ENCODE measurements at places on chromosomes 3 and 15.

DNA sequence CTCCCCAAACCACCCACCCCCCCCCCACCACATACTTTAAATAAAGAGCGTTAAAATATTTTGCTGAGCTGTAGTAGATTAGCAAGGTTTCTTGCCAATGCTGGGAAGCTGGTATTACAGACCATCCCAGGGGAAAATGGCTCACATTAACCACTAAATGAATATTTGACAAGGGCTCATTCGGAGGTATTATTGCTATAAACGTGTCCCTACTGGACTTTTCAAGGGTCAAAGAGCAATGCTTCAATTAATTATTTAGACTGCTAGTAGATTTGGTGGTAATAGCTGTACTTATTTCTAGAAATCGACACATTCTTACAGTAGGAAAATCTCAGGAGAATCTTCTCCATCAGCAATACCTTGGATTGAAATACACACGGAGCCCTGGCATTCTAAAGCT lies 5.2 kb downstream of the SOX2 start:
- no peak for DNase-seq

GRCh38 chr15:73941871-73942635 lies 15.8 kb downstream of the LOXL1 start:
- no peak for DNase-seq

DNA sequence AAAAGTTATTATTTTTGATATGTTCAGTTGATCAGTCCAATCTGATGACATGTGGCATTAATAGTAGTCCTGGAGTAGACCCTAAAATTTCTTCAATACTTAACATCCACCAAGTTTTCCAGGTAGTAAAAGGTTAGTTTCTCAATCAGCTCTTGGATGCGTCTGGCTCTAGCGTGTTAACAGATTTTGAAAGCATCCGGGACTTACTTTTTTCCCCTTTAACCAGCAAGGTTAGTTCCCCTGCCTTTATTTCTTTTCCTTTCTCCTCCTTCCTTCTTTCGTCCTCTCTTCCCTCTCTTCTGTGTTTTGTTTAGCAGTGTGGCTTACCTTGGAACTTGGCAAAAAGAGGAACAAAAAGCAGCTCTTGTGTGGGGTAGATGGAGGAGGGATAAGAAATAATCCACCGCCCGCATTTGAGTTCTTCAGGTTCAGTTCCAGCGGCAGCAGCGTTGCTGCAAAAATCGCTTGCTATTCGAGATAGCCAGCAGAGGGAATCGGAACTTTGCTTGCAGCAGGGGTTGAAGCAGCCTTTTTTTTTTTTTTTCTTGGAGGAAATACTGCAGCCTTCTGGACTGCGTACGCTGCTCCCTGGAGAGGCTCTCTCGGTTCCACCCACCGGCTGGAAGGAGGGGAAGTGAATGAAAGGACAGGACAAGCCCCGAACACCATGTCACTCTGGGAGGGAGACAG lies at the start of gene RBMS3:
RBMS3 (plus strand) TSS at position 668 of the 690 bp plus-strand sequence.
- peak; percentile 69 for DNase-seq

GRCh38 chr15:78194568-78194925 lies 39.8 kb downstream of the ACSBG1 start:
- no peak for DNase-seq

DNA sequence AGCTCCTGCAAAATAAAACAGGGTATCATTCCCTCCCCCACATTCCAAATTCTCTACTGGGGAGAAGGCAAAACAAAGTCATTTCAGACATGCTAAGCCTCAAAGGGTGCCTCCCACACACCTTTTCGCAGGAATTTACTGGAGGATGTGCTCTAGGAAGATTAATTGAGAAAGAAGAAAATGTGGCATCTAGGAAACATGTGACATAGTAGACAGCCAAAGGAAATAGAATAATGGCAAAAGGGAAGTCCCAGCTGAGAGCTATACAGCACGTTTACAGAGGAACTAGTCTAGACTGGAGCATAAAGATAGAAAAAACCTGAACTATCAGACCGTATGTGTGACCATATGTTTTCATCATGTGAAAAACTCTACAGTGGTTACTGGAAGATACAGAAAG lies 58.8 kb upstream of the MELTF start:
- DNase-seq = no peak

DNA sequence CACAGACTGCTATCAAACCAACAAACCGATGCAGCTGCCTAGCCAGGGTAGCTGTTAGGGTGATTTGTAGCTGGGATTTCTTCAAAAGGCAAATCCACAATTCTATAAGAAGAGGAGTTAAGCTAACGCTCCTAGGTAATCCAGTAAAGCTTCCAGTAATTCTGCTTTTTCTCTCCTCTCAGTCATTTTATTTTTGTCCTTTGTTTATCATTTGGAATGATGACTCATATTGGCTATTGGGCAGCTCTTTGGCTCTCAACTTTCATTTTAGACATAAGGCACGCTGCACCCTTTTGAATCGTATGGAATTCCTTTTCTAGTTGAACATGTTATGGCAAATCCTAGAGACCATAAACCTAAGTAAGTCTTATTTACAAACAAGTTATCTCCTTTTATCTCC lies 53.2 kb upstream of the PPARG start:
- DNase-seq = no peak

DNA sequence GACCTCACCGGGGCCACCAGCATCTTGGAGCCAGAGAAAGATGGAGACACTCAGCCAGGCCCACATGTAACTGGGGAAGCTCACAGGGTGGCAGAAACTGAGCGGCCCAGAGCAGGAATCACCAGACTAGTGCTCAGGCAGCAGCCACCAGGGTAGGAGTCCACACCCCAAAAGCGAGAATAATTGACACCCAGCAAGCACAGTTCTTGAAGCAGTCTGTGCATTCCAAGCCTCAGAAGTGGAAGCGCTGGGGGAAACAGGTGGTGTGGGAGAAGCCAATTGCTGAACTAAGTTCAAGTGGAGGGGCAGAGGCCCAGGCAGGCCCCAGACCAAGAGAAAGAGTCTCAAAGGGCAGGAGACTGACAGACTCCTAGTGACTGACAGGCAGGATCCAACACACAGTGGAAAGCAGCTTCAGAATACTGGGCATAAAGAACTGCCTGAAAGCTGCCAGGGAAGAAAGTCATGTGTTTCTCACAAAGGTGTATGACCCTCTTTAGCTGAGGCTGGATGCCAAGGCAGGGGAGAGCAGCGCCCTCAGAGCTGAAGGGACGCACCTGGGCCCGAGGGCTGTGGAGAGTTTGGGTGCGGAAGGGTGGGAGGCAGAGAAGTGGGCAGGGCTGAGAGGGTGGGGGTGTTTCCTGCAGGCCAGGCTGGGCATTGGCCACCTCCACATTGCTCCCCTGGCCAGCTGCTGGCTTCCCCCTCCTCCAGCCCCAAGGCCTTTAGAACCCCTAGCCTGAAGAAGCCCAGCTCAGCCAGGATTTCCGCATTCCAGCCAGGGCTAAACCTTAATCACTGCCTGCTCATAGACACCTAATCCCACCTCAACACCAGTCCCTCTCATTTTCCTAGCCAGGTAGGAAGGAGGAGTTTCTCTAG lies 7.7 kb downstream of the NT5DC2 start:
- DNase-seq = no peak

- no peak for DNase-seq
Observed at GRCh38 chr3:107392549-107393165, 15.4 kb downstream of the CCDC54 start.

GRCh38 chr3:105927741-105928140 lies 58.9 kb upstream of the CBLB start:
- no peak for DNase-seq

DNA sequence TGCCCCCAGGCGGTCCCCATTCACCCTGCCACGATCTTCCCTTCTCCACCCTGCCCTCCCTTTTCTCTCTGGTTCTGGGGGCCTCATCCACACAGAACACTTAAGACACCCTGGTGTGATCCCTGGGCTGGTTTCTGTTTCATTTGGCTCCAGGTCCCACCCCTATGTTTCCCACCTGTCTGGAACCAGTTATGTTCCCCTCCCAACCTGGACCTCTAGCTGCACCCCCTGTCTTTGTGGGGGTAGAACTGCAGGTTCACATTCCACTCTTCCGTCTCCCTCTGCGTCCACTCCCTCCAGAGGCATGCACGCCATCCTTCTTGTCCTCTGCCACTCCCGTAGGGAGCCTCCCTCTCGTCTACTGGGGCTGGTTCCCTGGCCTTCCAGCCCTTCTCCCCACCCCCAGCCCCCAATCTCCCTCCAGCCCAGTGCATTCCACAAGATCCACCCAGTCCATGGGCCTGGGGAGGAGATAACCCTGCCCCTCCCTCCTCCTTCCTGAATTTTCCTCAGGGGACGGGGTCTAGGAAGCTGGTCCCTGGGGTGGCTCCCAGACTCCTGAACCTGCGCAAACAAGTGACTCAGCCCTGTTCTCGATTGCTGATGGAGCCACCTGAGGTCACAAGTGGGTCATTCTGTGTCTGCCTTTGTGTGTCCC lies 73.8 kb downstream of the ABTB1 start:
- DNase-seq = peak; percentile 59

DNA sequence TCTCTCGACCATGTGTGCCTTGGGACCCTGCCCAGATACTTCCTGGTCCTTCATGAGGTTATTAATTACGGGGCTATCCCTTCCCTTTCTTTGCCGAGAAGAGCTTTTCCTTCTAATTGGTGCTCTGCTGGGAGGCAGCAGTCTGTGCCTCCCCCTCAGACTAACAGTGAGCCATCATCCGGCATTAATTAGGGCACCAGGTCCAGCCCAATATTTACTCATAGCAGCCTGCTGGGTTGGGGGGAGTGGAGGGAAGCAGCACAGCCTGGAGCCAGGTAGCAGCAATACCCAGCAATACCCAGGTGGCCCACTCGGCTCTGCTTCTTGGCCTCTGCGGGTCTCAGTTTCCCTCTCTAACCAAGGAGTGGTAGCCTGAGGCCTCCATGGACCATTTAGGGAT lies 20.1 kb downstream of the CACNA2D2 start:
- no peak for DNase-seq

GRCh38 chr3:147141516-147142288 lies 264.6 kb downstream of the ZIC4 start:
- DNase-seq = no peak

DNA sequence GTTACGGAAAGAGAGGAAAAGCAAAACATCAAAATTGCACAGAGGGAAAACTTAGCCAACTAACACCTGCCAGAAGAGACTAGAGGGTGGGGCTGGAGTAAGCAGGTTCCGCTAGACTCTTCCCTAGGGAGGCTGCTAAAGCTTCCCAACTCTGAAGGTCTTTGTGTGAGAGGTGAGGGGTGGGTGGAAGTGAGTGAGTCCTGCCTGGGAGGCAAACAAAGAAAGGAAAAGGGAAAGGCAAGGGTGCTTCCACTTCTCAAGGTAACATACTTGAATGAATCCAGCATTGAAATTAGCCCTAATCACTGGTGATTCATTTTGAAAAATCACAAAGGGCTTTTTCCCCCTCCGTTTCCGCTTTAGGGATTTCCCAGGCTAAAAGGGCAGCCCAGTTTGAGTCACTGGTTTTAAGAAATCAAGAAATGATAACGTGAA lies 220.5 kb upstream of the ADAMTS9 start:
- DNase-seq = no peak

DNA sequence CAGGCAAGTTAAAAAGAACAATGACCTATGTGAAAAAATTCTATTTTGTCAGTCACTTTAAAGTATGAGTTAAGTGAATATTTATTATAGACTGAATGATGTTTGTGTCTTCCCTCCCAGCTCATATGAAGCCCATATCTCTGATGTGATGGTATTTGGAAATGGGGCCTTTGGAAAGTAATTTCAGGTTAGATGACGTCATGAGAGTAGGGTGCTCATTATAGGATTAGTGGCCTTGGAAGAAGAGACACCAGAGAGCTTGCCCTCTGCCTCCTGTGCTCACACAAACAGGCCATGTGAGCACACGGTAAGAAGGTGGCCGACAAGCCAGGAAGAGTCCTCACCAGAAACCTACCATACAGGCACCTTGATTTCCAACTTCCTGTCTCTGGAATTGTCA lies 138.8 kb upstream of the TNIK start:
- no peak for DNase-seq

GRCh38 chr3:185900228-185900627 lies 37.6 kb downstream of the TRA2B start:
- DNase-seq = no peak

DNA sequence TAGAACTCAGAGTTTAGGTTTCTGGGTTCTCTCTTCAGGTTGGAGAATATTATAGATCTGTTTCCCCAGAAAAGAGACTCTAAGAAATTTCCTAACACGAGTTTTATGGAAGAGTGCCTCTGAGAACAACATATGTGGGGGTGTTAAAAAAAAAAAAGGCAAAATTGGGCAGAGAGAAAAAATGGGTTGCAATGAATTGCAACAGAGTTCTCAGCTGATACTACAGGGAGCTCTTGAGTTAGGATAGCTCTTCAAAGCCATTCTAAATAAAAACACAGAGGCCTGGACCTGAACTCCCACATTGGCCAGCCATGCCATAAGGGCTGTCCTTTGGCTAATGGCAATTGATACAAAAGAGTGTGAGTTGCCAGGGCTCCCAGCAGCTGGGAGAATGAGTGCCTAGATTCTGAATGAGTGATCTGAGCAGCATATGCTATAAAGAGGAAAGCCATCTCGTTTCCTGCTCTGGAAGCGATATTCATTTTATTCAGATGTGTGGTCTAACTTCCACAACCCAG lies 20.1 kb upstream of the UBE2E2 start:
- DNase-seq = no peak

- no peak for DNase-seq
Observed at GRCh38 chr15:70778258-70779076, 15.1 kb upstream of the UACA start.

DNA sequence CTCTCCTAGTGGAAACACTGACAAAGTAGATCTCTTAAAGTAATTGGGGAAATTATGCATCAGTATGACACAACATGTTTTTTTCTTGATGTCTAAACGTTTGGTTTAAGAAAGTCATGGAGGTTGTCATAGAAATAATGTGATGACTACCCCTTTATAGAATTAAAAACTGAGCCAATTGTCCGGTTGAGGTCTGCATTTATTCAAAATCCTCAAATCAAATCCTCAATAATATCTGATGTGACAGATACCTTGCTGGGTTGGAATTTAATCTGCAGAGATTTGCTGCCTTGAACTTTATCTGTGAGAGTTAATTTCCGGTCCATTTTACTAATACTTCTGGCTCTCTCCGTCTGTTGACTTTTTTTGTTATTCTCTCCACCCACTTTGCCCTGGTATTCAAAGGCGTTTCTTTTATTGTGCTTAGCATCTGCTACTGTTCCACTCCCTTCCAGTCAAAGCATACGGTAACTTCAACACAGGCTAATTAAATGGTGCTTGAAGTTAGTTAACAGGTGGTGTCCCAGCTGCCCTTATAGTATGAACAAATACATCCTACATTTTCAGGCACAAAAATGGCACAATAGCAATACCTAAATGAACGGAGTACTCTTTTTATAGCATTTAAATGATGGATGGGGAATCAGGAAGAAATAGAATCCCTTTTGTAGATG lies 628.3 kb downstream of the ROBO1 start:
- no peak for DNase-seq

DNA sequence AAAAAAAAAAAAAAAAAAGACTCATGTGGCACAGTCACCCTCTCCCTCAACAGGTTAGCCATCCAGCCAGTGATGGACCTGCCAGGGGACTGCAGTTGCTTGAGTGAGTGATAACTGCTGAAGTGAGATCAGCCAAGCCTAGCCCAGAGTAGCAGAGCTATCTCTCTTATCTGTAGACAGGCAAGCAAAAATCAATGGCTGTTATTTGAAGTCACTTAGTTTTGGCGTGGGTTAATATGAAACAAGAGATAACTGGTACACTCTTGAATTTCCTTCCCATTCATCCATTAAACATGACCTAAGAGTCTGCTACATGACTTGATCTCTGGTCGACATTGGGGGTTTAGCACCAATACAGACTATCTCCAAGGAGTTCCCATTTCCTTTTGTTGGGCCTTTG lies 51.2 kb upstream of the TNIK start:
- DNase-seq = no peak

GRCh38 chr3:101802179-101802578 lies 23.2 kb downstream of the NXPE3 start:
- no peak for DNase-seq
